ENCODE measurements at places on chromosomes 13 and 19.

DNA sequence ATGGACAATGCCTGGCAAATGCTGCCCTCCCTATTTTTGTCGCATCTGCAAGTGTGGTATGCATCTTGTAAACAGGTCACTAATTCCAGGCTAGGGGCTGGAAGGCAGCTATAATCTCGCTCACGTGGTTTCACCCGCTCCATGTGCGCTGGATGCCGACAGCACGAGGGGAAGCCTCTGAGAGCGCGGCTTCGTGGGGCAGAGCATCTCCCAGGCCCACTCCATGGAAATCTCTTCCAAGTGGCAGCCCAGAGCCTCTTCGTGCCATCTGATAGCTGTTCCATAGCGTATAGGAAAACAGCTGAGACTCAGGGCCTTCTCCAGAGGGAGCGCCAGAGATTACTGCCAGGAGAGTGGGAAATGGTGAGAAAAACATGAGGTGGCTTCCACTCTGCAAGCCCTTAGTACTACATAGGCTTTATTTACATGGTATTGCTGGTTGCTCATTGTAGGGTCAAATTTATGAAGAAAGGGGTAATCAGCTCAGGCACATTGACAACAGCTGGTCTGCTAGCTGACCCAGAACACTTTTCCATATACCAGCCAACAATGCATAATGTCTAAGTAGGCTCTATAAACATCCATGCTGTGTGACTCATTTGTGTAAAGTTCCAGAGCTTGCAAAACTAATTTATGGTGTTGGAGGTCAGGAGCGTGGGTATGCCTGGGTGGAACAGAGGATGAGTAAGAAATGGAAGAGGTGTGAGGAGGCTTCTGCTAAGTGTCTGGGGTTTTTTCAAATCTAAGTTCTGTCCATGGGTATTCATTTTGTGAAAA, 165.2 kb downstream of the SHISA2 start:
- DNase-seq: peak; percentile 83

GRCh38 chr13:28976195-28976594, 156.1 kb downstream of the MTUS2 start:
- DNase-seq: no peak

DNA sequence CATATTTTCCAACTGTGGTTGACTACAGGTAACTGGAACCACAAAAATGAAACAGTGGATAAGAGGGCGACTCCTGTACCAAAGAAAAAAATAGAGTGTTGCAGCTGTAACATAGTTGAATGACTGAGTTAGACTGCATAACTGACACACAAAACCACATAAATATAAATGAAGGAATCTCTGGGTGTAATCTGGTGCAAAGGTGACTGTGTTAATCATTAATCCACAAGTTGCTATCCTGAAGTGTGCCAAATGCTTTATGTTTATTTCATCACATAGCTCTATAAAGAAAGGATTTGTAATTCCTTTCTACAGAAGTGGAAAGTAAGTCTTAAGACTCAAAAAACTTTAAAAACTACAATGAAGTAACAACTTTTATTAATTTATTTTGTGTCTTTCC, 6.0 kb upstream of the GJB2 start:
- no peak for DNase-seq

GRCh38 chr19:48637948-48638830, 1.0 kb upstream of the DBP start:
- no peak for DNase-seq

DNA sequence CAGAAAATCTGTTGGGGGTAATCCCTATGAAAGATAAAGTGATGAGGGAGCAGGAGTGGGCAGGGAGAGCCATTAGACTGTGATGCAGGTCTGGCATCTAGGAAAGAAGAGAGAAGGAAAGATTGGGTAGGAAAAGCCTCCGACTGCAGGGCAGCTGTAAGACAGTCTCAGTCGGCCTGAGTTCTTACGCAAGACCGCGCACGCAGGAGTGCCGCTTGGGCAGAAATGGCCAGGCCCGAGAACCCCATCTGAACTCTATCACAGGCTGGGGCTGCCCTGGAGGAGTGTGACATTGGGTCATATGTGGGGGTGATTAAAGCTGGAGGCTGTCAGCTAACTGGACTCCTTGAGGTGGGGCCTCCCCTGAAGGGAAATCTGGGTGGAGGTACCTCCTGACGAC, 13.9 kb upstream of the FBXL3 start:
- no peak for DNase-seq

GRCh38 chr13:44867825-44868224, 121.4 kb downstream of the NUFIP1 start:
- DNase-seq: no peak

- DNase-seq: peak; percentile 9
Observed at GRCh38 chr13:70703755-70704154, 595.5 kb upstream of the KLHL1 start.

DNA sequence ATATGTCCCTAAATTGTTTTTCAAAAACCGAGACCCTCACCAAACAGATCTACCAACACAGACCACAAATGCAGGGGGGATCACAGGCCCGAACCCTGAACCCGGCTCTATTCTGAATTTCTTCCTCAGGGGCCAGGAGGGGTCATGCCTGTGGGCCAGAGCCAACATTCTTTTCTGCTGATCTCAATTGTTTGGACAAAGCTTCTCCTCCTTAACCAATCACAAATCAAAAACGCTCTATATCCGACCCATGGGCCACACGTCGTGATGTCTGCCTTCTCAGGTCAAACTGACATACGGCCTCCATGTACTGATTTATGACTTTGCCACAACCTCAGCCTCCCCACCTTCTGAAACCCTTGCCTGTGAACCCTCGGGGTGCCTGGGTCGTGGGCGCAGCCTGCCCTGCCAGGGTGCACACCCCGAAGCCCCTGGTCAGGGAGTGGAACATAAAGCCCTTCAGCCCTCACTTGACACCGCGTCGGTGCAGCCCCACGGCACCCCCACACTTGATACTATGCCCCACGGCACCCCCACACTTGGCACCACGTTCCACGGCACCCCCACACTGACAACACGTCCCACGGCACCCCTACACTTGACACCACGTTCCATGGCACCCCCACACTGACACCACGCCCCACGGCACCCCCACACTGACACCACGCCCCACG, 58.4 kb upstream of the C13orf46 start:
- DNase-seq: no peak

GRCh38 chr19:50779504-50780457, 9.5 kb downstream of the GPR32 start:
- DNase-seq: no peak

DNA sequence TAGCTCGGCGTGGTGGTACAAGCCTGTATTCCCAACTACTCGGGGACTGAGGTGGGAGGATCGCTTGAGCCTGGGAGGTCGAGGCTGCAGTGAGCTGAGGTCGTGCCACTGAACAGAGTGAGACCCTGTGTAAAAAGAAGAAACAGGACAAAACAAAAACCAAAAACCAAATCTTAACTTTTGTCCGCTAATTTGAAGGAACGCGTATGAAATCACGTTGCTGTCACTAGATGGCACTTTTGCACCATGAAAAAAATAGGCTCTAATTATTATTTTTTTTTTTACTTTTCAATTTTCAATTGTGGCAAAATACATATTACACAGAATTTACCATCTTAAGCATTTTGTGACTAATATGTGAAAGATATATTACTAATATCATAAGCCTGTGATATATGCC, 17.6 kb upstream of the ZNF835 start:
- DNase-seq: no peak

- no peak for DNase-seq
Observed at GRCh38 chr19:12647047-12647446, 19.5 kb downstream of the MAN2B1 start.

- no peak for DNase-seq
Observed at GRCh38 chr13:33842986-33843385, 25.0 kb downstream of the RFC3 start.

DNA sequence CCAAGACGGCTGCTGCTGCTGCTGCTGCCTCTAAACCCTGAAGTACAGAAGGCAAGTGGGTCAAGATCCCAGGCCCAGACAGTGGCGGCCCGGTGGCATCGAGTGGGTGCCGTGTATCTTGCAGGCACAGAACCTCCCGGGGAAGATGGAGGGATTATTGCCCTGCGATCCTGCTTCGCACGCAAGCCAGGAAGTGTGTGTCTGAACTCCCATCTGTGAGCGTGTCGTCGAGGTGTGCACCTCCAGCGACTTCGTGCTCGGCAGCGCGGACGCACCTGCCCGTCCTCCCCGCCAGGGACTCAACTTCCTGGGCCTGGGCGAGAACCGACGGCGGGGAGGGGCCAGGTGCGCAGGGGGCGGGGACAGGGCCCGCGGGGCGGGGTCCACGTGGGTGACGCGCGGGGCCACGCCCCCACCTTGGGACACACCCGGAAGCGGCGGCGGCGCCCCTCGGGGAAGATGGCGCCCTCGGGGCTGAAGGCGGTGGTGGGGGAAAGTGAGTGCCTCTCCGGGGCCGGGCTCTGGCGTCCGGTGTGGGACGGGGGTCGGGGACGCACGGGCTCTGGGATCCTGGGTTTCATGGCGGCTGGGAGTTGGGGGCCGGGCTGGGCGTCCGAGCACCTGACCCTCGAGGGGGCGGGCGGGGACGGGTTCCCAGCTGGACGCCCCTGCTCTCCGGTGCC, at the start of gene STXBP2:
TSS of gene STXBP2 (plus strand) at position 420 of the 683 bp plus-strand sequence. CDS start at position 460, 40 bp downstream.
- DNase-seq: no peak

DNA sequence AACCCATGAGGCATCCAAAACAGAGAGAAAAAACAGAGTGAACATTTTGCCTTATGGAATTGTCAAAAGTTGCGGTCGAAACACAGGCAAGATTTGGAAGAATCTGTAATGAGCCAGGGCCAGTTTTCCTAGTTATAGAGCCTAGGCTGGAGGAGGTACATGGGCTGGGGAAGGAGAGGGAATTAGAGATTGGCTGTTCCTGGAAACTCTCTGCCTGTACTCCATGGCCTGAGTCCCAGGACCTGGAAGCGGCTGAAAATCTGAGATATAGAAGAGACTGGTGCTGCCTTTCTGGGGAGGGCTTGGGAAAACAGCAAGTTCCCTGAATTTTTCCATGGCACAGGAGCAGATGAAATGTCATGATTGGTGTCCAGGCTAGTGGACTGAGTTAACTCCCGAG, 122.8 kb upstream of the KLF12 start:
- DNase-seq: no peak

GRCh38 chr19:14248578-14249011, 42.6 kb upstream of the ADGRL1 start:
- no peak for DNase-seq

DNA sequence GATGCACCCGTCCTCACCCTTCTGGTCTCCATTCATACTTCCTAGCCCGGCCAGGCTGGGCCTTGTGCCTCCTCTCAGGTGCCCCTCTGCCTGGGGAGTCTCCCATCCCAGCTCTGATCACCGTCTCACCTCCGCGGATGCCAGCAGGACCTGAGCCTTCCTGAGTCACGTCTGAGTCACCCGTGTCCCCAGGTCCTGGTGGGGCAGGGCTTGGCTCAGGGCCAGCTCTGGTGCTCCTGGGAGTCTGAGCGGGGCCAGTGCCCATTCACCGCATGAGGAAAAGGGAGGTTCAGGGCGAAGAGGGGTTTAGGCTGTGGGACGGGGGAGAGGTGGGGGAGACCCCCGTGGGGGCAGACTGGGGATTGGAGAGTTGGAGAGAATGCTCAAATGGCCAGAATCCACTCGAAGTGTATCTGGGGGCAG, 593 bp downstream of the ATP8B3 start:
- DNase-seq: peak; percentile 63

DNA sequence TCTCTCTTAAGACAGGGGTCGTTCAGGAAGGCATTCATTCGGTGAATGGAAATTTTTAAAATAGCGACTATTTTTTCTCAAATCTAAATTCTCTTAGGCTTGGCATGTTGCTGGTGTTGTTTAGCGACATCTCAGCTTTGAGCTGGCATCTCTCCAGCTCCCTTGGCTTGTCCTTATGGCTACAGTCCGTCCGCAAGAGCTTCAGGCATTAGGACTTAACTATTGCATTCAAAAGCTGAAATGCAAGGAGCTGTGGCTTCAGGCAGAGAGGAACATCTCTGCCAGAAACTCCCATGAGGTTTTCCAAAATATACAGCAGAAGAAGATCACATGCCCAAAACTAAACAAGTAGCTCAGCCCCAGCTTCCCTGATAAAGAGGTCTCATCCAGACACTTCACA, 578.5 kb downstream of the EFNB2 start:
- DNase-seq: no peak

DNA sequence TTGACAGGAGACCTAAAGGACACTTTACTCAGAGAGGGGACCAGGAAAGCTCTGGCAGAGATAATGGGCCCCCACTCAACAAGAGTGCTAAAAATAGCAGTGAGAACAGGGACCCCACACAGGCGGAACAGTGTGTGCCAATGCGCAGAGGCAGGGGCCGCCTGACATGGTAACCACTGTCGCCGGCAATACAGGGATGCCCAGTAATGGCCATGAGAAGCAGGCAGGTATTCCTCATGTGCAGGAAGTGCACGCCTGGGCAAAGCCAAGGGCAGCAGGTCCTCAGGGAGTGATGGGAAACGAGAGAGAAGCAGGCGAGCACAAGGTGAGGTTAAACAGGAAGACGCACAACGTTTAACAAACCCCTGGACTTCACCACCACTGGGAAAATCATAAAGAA, 757.1 kb downstream of the LIG4 start:
- no peak for DNase-seq

DNA sequence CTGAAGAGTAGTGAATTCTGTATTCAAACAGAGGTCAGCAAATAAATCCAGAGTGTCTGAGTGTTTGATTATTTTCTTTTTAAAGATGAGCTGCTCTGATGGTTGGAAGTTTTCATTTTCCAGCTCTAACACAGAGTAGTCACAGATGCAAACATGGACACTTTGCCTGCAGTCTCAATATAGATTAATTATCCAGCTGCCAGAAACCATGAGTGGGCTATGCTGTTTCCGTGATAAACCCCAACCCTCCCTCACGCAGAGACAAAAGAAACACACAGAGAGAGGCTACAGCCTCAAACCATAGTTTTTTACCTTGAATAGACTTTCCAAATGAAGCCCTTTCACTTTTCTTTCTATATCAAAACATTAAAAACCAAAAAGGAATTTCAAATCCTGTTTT, 884.7 kb downstream of the DIAPH3 start:
- DNase-seq: no peak

DNA sequence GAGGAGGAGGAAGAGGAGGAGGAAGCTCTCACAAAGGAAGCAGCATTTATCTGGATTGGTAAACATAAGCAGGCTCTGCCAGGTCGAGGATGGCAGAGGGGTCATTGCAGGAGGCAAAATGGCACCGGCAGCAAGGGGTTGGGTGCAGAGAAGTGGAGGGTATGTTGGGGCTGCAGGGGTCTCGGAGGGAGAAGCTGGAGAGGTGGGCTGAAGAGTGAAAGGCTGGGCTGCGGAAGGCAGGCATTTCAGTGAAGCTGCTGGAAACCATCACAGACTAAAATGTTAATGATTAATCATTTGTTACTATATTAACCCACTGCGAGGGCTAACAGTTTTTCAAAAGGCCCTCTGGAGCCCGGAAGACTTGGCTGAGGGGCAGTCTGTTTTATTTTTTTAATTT, 24.6 kb downstream of the TPT1 start:
- no peak for DNase-seq
